ENCODE measurements at places on chromosomes 4 and X.

DNA sequence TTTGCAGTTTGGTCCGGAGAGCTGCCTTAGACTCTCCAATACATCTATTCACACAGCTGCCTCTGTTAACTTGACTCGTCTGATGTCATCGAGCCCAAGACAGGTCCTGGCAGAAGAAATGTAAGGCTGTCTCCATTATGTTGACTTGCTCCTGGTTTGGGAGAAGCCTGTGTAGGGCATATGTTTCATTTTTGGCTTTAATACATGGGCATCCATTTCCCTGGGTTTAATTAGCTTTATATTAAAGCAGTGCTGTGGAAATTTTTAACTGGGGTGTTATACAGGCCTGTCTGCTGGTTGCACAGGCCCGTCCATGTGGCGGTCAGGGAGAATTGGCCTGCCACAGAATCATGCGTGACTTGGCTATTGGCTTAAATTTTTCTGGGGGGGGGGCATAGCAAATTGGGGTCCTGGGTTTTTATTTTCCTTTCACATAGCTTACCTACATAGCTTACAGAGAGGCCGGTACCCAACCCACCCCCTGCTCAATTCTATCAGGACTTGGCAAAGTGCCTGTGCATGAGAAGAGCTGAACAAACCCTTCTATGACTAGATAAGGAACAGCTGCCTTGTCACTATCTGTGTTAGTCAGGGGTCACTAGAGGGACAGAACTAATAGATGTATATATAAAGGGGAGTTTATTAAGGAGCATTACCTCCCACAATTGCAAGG lies 123.5 kb upstream of the WDR1 start:
- DNase-seq: no peak

DNA sequence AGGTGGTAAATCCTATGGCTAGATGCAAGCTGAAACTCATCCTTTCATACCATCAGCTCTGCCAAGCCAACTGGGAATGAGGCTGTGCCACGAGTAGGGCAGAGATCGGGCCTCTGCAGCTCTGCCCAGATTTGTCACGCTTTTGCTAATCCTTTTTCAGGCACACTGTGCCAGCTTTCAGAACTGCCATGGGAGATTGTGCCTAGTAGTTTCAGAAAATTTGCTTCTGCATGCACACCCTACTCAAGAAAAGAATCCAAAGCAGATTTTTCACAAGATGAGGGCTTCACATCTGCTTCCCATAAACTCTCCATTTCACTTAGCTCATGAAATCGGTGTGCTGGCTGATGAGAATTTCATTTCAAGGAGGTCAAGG lies 3.3 kb upstream of the ADH7 start:
- no peak for DNase-seq

DNA sequence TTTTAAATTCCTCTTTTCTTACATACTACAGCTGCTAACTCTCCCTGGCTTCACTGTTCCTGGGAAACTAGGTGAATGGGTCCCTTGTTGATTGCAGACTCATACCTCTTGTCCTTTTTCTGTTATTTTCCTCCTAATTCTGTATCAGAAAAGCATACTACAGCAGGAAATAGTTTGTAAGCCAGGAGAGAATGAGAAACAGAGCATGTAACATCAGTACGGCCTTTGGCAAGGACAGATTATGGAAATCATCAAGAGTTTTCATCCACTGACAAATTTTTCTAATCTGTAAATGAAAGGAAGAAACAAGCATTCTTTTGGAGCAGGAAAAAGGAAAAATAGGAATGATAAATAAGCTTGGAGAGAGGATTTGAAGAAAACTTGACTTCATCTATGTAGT lies 239.2 kb downstream of the ANTXR2 start:
- DNase-seq: no peak

- no peak for DNase-seq
Observed at GRCh38 chrX:55143621-55144020, 54.8 kb downstream of the PAGE2 start.

DNA sequence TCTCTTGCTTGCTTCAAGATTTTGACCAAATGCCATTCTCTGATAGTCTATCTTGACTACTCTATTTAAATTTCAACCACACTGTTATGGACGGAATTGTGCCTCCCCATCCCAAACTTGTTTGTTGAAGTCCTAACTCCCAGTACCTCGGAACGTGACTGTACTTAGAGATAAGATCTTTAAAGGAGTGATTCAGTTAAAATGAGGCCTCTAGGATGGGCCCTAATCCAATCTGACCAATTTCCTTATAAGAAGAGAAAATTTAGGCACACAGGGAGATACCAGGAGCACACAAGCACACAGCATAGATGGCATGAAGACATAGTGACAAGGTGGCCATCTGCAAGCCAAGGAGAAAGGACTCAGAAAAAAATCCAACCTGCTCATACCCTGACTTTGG lies 269.9 kb downstream of the KCNIP4 start:
- DNase-seq: no peak

GRCh38 chrX:65642914-65643491 lies 24.5 kb upstream of the MSN start:
- no peak for DNase-seq

- no peak for DNase-seq
Observed at GRCh38 chr4:84342161-84342560, 156.9 kb downstream of the NKX6-1 start.

DNA sequence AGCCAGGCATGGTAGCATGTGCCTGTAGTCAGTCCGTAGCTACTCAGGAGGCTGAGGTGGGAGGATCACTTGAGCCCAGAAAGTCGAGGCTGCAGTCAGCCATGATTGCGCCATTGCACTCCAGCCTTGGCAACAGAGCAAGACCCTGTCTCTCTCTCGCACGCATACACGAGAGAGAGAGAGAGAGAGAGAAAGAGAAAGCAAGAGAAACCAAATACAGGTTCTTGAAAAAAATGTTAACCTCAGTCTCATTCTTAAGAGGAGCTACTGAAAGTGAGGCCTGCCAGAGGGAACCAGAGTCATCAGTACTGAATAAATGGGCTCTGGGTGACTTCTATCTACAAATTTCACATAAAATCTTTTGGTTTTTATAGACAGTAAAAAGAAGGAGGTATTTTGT lies 42.9 kb downstream of the KIAA0232 start:
- DNase-seq: no peak

DNA sequence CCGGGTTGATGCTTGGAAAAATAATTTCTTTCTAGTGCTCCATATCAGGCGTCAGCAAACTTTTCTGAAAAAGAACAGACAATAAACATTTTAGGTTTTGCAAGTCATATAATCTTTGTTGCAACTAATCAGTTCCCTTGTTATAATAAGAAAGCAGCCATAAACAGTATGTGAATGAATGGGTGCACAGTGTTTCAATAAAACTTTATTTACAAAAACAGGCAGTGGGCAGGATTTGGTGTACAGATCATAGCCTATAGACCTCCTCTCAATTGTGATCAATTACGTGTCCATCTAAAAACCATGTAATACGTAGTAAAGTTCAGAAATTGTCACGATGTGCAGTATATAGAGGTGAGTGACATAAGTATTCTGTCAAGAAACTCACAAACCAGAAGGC lies 143.4 kb downstream of the AREG start:
- DNase-seq: no peak

GRCh38 chr4:4461178-4461577 lies 74.3 kb downstream of the NSG1 start:
- no peak for DNase-seq
